ENCODE measurements at places on chromosomes 2 and 18. TPM values are rescaled to one million over a fixed set of nuclear protein-coding genes. Genes with fewer than 3 reads are reported as not detected.

KIAA2012 gene
- polyA plus RNA-seq: 0.13 TPM

- no peak for DNase-seq
These were observed 34.7 kb upstream of the ALPP start for GRCh38 chr2:232343821-232344220.

GRCh38 chr18:75003764-75004690 is 204.9 kb downstream of the PTGR3 start:
- no peak for DNase-seq

DNA sequence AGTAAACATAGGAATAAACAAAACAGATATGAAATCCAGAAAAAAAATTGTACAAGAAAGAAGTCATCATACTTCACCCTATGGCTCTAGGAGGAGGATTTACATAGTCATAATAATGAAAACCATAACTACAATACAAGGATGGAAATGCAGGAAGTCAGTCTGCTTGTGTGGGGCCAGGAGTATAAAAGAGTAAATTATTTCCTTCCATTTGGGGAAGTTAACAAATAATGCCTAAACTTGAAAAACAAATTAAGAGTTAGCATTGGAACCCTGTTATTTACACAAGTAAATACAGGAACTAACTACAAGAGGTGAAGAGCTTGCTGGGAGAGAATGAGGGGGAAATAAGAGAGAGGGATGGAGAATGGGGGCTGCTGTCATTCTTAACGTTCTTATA is 15.4 kb downstream of the TMEM163 start:
- DNase-seq: no peak

DNA sequence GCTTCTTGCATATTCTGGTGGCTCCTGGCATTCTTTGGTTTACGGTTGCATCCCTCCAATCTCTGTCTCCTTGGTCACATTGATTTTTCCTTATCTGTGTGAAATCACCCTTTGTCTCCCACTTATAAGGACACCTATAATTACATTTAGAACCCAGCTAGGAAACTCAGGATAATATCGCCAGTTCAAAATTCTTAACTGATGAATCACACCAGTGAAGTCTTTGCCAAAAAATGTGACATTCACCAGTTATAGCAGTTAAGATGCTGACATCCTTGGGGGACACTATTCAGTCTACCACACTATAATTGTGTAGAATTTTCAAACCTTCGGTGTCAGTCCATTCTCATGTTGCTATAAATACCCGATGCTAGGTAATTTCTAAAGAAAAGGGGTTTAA is 320.2 kb downstream of the TMX3 start:
- DNase-seq: no peak

RIT2 gene
- polyA plus RNA-seq: not detected

DNA sequence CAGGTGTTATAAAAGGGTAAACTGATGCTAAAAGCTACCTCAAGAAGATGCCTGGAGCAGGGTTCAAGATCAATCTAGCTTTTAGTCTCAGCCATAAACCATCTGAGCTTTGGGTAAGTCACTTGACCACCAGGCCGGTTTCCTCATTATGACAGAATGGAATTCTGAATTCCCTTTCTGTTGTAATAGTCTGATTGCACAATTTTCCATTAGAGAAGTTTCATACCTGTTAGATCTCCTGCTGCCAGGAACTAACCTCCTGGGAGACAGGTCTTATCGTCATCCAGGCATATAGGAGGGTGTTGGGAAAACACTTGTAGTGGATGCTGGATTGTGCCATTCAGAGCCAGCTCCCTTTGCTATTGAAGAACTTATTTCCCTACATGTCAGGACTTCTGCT is 272.5 kb downstream of the TDRD15 start:
- DNase-seq: no peak
